Renal cortex interstitium (tissue), 15 donors: ENCODE measurements at places on chromosomes 4 and X.

DNA sequence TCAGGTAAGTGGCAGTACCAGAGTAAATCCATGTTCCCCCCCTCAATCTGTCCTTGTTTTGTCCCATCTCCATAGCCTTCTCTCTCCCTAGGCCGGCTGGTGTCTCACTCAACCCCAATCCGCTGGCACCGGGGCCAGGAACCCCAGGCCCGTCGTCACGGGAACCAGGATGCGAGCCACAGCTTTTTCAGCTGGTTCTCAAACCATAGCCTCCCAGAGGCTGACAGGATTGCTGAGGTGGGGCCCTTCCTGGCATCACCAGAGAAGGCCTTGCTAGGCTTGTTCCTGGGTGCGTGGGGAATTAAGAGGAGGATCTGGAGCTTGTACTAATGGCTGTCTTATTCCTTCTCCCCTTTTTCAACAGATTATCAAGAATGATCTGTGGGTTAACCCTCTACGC lies 2.7 kb downstream of the TSPYL2 start:
- no peak for DNase-seq

DNA sequence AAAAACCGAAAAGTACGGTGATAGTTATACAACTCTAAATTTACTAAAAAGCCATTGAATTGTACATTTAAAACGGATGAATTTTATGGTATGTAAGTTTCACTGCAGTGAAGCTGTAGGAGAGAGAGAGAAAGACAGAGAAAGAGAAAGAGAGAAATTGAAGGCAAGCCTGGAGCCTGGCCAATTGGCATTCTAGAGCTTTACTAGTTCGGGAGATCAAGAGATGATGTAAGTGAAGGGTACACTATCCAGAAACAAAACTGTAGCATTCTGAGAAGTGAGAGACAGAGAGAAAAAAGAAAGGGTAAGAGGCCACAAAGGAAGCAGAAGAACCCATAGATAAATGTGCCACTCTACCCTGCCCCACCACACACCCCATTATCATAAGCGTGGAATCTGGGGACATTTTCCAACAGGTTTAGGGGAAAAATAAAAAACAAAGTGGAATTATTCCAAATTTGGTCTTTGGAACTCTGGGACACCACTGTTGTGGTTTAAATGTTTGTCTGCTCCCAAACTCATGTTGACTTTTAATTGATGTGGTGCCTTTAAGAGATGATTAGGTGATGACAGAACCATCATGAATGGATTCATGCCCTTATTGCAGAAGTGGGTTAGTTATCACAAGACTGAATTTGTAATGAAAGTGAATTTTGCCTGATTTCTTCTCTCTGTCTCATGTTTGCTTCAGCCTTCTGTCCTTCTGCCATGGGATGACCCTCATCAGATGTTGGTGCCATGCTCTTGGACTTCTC lies 123.0 kb upstream of the PLS3 start:
- DNase-seq, result no peak

DNA sequence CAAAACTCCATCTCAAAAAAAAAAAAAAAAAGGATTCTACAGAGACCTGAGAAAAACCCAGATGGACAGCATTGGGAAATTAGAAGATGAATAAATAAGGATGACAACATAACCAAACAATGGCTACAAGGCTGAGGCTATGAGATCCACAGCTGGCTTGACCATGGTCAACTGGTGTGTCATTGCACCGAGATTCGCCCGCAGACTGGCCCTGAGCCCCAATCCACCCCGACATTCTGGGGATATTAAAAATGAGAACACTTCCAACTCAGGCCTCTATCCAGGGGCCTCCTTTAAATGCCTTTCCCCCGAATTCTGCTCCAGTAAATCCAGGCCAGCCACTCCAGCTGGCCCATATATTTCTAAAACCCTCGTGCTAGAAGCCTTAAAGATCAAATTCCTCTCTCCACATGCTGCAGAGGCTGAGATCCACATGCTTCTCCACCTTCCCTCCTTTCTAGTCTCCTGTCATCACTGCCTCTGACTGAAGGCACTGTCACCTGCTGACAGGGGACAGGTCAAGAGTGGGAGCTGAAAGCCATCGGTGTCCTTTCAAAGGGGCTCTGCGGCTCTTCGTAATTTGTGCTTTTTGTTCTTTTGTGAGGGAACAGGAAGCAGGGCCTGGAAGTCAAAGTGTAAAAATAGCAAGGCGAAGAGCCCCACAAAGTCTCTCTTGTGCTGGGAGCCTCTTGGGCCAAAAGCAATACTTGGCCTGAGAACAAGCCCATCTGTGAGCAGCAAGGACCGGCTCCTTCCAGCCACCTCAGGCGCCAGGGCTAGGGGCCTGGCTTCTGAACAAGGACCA lies 203.7 kb downstream of the NSUN7 start:
- DNase-seq, result peak; percentile 37

- no peak for DNase-seq
Observed at GRCh38 chrX:79515529-79515928, 148.4 kb upstream of the ITM2A start.

- no peak for DNase-seq
Observed at GRCh38 chr4:140769209-140769608, 13.0 kb upstream of the TBC1D9 start.

- DNase-seq, result no peak
Observed at GRCh38 chrX:13983734-13984133, 46.0 kb downstream of the GEMIN8 start.

- no peak for DNase-seq
Observed at GRCh38 chrX:21487832-21488231, 113.6 kb downstream of the CNKSR2 start.

- DNase-seq, result peak; percentile 75
Observed at GRCh38 chr4:174828845-174829701, at the start of gene GLRA3. Gene GLRA3 (minus strand): TSS chr4:174829247. CDS start chr4:174828811, 436 bp downstream.

DNA sequence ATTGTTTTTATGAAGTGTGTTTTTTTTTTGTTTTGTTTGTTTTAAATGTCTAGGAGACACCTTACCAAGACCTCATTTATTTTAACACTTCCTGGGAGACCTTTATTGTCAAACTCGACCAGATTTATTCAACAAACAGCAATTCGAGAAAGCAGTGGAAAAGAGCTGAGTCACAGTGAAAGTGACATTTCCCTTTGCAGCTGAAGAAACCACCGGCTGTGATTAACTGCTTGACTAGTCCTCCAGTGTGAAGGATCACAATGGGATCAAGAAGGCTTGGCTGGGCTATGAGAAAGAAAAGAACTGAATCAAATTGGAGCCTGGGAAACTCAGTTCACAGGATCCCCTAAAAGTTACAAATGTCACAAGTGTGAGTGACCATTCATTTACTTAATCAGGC lies 11.9 kb upstream of the ADH7 start:
- DNase-seq, result no peak

- no peak for DNase-seq
Observed at GRCh38 chrX:138492371-138492770, 219.1 kb downstream of the FGF13 start.

- DNase-seq, result no peak
Observed at GRCh38 chr4:81335122-81335912, 120.3 kb upstream of the PRKG2 start.

DNA sequence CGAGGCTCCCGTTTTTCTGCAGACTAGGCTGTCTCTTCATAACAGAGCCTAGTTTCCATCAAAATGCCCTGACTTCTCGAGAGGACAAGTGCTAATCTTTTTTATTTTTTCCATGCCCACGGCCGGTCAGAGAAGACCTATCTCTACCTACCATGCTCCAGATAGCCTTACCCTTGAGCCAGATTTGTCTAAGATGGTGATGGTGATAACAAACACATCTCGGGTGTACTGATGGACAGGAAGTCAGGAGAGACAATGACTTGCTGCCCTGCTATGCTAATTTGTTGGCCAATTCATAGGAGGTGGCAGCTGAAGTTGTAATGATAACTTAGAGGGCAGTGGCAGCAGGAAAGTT lies 42.2 kb upstream of the NKRF start:
- no peak for DNase-seq

- no peak for DNase-seq
Observed at GRCh38 chr4:90816754-90817153, 689.6 kb downstream of the CCSER1 start.

- no peak for DNase-seq
Observed at GRCh38 chr4:127250577-127250976, 382.2 kb upstream of the INTU start.

DNA sequence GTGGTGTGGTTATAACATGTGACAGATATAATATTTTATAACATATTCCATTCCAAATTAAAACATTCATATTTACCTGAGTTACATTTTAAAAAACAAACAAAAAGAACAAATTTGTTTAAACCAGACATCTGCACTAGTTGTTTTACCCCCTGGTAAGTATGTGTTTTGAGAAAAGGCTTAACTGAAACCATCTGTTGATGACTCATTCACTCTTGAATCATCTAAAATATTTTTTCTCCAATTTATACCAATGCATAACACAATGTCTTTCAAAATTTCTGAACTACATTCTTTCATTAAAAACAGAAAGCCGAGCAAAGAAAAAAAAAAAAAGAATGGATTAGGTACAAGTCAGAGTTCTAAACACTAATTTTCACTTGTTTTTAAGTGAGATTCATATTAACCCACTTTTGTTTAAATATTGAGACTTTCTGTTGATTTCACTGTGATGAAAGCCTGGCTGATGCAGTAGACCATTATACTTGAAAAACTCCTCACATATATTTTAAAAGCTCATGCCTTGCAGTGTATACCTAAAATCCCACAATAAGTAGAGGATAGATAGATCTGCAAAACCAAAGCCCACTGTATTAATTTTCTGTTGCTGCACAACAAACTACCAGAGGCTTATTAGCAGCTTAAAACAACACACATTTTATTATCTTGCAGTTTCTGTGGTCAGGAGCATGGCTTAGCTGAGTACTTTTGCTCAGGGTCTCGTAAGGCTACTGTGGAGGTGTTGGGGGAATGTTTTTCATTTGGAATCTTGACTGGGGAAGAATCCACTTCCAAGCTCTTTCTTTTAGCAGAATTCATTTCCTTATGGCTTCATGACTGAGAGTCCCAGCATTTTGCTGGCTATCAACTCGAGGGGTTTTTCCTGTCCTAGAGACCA lies 221.5 kb downstream of the PCDH18 start:
- DNase-seq, result no peak

DNA sequence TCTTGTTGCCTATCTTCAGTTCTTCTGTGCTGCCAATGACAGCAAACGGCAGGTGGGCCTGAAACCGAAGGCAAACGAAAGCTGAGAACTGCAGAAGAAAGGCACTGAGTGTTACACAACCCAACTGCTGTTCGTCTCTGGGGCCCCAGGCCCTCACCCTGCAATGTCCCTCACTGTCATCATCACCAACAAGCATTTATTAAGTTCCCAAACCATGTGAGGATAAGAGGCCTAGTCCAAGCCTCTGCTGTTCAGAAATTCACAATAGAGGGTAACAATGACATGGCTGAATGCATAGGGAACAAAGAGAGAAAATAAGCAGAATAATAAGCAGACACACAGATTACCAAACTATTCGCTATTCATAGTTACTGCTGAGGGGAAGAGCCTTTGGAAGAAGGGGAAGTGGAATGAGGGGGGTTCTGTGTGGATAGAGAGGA lies 34.5 kb upstream of the NKRF start:
- no peak for DNase-seq

DNA sequence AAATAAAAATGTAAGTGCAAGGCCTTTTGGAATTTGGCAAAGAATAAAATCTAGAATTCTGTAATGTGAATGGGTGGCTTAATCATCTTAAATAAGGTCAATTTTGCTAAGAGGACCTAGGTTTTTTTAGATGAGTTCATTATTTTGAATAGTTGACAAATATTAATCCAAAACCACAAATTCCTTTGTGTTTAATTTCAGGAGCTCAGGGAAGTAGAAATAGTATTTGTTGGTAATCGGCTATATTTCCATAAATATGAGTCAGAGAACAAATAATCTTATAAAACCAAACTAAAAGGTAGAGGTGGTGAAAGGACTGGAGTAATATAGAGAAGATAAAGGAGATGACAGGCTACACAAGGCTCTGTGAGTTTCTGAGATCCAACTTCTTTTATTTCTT lies 190.4 kb upstream of the TLL1 start:
- DNase-seq, result no peak
